Activated CD4-positive, alpha-beta T cell treated with anti-CD3 and anti-CD28 coated beads, Interleukin-2, amount 50 U/mL, for 24 hours (primary cell): ENCODE measurements at places on chromosomes 6 and 20.

DNA sequence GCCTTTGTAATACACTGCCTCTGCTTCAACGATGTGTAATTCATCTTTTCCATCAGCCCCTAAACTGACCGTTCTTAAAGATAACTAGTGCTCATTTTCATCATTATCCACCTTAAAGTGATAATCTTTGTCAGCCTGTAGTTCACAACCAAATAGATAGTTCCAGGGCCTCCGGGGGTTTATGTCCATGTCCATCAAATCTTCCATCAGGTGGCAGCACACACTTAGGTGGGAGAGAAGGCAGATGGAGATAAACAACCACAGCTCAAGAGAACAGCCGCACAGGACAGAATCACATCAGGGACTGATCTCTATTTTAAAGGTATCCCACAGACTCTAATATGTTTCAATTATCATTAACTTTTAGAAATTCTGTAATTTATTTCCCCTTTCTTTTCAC lies 90.9 kb downstream of the LMBRD1 start:
- no peak for DNase-seq

- no peak for DNase-seq
Measured at GRCh38 chr6:160319246-160319645, 28.9 kb upstream of the SLC22A3 start.

GRCh38 chr6:158231551-158232315 lies 63.6 kb downstream of the GTF2H5 start:
- peak; percentile 54 for DNase-seq

- peak; percentile 95 for DNase-seq
Measured at GRCh38 chr6:33711140-33712129, at the start of gene UQCC2. Gene UQCC2 (minus strand): TSS chr6:33711700. CDS start chr6:33711686, 14 bp downstream.

DNA sequence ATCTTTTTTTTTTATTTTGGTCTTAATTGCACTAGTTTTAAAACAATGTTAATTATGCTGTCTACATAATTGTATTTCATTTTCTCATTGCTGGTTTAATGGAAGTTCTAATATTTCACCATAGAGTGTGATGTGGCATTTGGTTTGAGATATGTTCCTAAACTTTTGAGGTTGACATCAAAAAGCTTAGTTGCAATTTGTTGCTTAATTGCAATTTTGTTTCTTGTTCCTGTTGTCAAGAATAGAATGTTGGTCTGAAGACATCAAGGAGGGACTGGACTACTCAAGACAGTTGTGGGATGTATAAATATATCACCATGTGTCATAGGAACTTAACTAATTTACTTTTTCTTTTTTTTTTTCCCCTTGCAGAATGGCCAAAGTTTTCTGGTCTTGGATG lies 12.5 kb downstream of the HSF2 start:
- no peak for DNase-seq

GRCh38 chr6:32191696-32192607 lies 491 bp downstream of the GPSM3 start:
- DNase-seq, result no peak

- DNase-seq, result no peak
Measured at GRCh38 chr20:46220455-46221207, 87.7 kb downstream of the CDH22 start.
